Stimulated activated CD8-positive, alpha-beta memory T cell treated with anti-CD3 and anti-CD28 coated beads, Interleukin-15, amount 100 ng/mL, for 1 hour (primary cell): ENCODE measurements at places on chromosomes 2 and 18.

DNA sequence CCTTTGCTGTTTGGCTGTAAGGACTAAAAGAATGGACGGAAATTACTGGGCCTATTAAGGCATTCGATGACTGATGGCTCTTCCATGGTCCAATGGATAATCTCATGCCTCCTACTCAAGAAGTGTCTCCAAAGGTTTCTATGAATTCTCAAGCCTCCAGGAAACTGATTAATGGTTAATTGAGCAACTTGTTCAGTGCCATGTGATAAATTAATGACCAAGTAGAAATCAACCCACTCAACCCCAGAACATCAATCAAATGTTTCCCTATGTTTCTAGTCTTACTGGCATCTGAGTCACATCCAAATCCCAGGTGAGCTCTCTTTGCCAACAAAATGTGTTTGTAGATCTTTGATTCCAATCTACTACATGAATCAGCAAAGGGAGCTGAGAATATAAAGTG, 103.6 kb downstream of the NXPH2 start:
- DNase-seq, result no peak

- DNase-seq, result no peak
These were observed 6.9 kb upstream of the MGAT4A start for GRCh38 chr2:98737848-98738247.

GRCh38 chr2:47262657-47263056, 107.5 kb upstream of the STPG4 start:
- DNase-seq, result no peak

GRCh38 chr2:167187978-167188967, 300.0 kb downstream of the XIRP2 start:
- DNase-seq, result no peak

- DNase-seq, result no peak
These were observed 437.9 kb upstream of the UBE2E3 start for GRCh38 chr2:180542511-180542910.

DNA sequence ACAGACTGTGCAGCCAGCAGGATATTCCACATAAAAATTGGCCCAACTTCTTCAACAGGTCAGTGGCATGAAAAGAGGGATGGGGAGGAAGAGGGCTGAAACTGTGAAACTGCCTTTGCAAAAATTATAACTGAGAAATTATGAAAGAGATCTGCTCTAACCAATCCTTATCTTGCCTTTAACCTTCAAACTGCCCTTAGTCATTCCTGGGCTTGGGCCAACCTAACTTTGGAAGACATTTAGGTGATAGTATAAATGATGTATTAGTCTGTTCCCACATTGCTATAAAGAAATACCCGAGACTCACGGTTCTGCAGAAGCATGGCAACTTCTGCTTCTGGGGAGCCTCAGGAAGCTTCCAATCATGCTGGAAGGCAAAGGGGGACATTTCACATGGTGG, 74.5 kb downstream of the RPL31 start:
- no peak for DNase-seq

- DNase-seq, result no peak
These were observed 8.0 kb downstream of the MRPL33 start for GRCh38 chr2:27779417-27780055.

- no peak for DNase-seq
These were observed 215.3 kb upstream of the COPS8 start for GRCh38 chr2:236870370-236870769.

DNA sequence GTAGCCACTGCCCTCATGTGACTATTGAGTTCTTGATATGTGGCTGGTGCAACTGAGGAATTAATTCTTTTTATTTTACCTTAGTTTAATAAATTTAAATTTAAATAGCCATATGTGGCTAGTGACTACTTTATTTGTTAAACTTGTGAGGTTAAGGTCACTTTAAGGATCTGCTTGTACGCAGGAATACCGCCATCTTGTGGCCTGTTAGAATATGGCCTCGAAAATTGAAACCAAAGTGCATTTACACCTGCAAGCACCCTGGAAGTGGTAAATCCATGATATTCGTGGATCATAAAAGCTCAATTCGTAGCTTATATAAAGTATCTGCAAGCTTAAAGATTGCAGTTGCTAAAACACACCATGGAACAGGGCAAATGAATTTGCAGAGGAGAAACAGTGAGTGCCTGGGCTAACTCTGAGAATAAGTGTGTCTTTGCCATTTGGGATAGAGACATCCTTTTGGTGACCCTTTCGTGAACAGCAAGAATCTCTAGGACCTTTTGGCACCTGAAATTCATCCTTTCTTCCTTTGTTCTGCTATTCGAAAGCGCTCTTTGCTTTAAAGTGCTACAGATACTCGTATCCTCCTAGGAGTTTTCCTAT, 59.9 kb upstream of the REG3A start:
- DNase-seq, result no peak

DNA sequence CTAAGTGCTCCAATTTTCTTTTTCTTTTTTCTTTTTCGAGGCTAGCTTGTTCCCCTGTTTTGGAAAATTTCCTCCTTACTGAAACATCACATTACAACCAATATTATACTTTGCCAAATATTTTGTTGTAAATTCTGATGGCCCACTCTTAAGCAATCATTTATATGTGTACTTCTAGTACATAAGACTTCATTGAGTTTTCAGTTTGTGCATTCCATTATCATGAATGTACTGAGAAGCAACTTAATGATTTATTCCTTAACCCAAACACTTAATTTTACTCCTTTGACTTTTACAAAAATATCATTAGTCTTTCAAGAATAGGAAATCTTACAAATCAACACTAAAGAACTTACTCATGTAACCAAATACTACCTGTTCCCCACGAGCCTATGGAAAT, 242.4 kb downstream of the ARHGAP15 start:
- DNase-seq, result no peak

DNA sequence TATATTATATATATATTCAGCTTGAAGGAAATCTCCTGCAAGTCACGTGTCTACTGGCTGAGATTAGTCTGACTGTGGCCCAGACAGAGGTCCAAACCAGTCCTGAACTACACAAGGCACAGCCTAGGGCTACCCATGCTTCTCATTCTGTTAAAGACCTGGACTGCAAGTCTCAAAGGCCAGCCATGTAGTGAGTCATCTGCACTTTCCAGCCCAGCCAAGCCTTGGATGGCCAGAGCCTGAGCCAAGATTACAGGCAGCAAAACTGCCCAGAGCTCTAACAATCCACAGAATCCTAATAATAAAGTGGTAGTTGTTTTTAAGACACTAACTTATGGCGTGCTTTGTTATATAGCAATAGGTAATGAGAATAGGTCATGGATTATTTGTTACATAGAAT, 259.6 kb downstream of the SS18 start:
- DNase-seq, result no peak

GRCh38 chr2:159905926-159906714, 108.1 kb upstream of the CD302 start:
- no peak for DNase-seq

DNA sequence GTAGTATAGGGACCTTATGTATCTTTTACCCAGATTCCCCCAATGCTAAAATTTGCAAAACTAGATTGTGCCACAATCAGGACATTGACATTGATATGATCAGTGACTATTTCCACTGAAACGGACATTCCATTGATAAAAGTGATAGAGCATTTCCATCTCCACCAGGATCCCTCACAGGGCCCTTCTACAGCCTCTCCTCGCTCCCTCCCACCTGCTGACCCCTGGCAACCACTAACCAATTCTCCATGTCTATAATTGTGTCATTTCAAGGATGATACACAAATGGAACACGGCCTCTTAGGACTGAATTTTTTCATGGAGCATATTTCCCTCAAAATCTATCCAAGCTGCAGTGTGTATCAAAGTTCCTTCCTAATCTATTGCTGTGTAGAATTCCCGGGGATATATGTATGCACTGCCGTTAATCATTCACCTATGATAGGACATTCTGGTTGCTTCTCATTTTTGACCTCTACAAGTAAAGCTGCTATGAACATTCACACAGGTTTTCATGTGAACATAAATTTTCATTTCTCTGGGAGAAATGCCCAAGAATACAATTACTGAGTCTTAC, 67.3 kb downstream of the UXS1 start:
- no peak for DNase-seq

DNA sequence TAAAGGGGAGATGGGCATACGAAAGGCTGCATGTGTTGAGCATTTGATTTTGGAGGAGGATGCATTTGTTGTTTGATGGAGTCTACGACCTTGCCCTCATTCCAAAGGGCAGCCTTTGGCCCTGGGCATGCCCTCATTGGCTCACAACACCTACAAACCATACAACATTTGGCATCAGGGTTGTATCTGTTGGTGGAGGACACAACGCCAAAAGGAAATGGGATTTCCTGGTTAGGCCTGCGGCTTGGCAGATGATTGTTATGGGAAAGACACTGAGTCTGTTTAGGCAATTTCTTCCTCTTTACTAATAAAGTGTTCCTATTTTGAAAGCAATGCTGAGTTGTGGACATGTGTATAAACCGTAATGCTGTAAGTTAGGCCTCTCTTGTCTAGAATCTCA, 246.9 kb downstream of the LDLRAD4 start:
- DNase-seq, result no peak

DNA sequence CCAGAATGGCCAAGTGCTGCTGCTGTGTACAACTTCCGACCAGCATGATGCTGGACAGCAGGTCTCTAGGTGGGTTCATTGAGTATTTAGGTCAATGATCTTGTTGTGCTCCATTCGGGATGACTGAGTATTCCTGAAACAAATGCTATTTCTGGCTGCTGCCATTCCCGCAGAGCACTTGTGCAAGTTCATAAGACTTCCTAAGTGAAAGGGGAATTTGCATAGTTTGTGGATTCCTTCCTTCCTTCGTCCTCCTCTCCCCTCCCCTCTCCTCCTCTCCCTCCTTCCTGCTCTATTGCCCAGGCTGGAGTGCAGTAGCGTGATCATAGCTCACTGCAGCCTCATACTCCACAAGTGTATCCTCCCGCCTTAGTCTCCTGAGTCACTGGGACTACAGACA, 40.4 kb downstream of the LDLRAD4 start:
- no peak for DNase-seq

DNA sequence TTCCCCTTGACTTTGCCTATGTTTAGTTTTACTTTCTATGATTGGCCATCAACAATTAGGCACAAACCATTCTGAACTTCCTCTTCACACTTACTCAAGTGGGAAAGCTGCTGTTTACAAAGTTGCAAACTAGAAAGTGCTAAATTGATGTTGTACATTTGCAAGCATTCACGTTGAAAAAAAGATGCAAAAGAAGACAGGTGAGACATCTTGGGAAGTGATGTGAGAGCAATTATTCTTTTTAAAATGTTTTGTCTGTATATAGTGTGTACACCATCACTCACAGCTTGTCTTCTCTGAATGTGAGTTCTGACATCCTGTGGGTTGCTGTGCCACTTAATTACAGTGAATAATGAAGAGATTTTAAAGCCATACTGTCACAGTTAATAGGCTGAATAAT, 874.1 kb upstream of the LRATD1 start:
- no peak for DNase-seq

GRCh38 chr2:25361261-25362048, 19.7 kb upstream of the DNMT3A start:
- no peak for DNase-seq
